ENCODE measurements at places on chromosomes 5 and 9.

DNA sequence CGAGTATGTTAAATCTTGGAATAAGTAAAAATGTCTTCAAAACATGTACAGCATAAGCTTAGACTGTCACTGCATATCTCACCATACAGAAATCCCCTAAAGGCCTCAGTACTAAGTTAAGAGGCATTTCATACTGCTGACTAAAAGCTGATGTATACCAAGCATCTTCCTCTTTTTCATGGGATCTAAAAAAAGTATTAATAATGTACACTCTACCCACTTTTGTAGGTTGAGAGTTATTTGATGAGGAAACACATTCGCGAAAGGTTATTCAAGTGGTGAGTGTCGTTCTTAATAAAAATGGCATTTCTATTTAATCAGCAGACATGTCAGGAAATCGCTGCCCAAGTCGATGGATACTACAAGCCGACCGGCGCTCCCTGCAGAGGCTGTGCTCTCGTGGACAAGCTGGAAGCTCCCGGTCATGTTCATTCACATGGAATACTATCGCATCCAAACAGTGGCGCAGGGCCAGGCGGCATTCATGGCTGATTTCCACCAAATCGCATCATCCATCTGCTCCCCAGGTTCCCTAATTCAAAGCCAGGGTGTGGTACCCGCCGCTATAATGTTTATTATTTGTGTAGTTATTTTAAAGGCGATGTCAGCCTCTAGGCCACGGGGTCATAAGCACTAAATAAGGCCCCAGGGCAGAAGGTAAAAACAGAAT, 724 bp downstream of the SGTB start:
- DNase-seq, result no peak

- no peak for DNase-seq
These were observed 56.7 kb upstream of the EQTN start for GRCh38 chr9:27353474-27354229.

- DNase-seq, result no peak
These were observed 183.3 kb downstream of the MAPKAP1 start for GRCh38 chr9:125523681-125524080.

GRCh38 chr5:92514896-92515295, 1066.1 kb downstream of the NR2F1-AS1 start:
- DNase-seq, result no peak

DNA sequence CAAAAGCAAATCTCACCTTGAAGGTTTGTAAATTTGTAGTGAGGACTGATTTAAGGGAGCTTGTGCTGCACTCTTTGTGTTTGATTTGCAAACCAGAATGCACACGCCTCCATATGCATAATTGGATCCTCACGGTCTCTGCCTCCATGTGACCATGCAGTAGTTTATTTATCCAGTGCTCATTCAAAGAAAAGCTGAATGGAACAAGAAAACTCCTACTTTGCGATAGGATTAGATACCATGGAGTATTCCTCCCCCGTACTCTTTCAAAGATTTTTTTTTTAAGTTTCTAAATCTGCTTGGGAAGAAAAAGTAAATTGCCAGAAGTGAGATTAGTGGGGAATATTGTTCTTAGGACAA, 290.4 kb upstream of the TUT7 start:
- no peak for DNase-seq

DNA sequence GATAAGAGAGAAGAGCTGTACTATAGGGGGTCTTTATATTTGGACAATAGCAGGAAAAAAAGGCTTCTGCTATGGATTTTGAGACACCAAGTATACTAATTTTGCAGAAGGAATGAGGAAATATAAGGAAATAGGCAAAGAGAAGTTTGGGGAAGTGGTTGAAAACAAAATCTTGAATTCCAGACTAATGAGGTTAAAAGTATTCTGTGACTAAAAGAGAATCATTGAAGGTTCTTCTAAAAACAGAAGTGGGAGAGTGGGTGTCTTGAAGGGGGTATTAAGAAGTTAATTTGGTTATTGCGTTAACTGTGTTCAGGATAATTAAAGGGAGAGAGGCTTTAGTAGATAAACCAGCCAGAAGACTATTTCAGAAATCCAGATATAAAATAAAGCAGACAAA, 148.7 kb downstream of the RFK start:
- no peak for DNase-seq

DNA sequence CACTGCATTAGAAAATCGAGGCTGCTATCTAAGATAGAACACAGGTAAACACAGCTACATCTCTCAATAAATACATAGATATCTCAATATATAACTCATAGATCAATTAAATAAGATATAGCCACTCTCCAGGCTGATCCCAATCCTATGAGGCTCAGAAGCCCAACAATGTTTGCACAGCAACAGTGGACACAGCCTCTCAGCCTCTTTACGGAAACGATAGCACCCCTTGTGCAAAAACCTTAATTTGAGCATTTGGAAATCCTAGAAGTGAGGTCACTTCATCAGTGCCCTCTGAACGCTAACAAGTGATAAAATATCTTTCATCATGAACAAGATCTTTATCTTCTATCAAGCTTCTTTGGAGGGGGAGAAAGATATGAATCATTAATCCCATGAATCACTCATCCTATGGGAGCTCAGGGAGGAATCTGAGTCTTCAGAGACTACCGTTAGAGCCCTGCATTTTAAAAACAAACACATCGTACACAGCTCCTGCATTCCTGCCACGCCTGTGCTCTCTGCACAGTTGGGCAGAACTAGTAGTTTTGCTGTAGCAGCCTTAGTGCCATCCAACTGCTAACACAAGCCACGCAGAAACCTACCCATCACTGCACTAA, 71.4 kb downstream of the MED27 start:
- DNase-seq, result no peak

- DNase-seq, result no peak
These were observed 36.7 kb upstream of the FUBP3 start for GRCh38 chr9:130542457-130543228.

- DNase-seq, result no peak
These were observed 2.5 kb downstream of the ENTR1 start for GRCh38 chr9:136407911-136408310.

DNA sequence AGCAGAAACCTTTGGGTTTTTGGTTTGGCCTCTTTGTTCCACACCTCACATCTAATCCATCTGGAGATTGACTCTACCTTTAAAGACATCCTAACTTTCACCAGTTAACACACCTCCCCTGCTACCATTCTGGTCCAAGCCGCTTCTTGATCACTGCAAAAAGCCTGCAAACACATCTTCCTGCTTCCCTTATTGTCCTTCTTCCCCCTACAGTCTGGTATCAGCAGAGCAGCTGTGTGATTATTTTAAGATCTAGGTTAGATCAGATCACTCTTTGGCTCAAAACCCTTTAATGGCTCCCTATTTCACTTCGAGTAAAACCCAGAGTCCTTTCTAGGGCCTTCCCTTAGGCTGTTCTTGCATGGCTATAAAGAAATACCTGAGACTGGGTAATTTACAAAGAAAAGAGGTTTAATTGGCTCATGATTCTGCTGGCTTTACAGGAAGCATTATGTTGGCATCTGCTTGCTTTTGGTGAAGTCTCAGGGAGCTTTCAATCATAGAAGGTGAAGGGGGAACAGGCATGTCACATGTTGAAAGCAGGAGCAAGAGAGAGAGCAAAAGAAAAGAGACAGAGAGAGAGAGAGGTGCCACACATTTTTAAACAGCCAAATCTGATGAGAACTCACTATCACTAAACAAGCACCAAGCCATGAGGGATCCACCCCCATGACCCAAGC, 1.5 kb upstream of the TEX10 start:
- no peak for DNase-seq

GRCh38 chr9:95552814-95553546, 36.2 kb upstream of the PTCH1 start:
- no peak for DNase-seq

DNA sequence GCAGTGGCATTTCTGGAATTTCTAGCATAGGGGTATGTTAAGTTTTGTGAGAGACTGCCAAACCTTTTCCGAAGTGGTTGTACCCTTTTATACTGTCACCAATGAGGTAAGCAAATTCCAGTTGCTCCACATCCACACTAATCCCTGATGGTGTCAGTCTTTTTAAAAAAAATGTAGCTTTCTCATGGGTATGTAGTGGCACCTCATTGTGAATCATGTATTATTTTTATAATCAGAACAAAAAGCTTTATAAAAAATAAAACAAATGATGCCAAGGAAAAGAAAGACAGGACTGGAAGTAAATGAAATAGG, 93.4 kb upstream of the CLINT1 start:
- DNase-seq, result no peak

DNA sequence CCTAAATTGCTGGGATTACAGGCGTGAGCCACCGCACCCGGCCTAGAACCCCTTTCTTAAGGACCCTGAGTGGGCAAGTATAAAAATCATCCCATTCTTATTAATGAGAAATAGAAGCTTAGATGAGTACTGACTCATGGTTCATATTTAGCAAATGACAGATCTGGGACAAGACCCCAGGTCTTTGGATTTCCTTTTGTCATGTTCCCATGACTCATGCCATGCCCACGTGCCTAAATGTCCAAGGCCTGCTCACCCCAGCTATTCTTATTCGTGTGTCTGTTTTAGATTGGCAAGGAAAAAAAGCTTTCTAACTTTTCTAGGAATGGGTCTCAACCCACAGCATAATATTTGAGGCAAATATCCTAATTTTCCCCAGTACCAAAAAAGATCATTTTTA, 57.7 kb upstream of the RPS23 start:
- no peak for DNase-seq

DNA sequence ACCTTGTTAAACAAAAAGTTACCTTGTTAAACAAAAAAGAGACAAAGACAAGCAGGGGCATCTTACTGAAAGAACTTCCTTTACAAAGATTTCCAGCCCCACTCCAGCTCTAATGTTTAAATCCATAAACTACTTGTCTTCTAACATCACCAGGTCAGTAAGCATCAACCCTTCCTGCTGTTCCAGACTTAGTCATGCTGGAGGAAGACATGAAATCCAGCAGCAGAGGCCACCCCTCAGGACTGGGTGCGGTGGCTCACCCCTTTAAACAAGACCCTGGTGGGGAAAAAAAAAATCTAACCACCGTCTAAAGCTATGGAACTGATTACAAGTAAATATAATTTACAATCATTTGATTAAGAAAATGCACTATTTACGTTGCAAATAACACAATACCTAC, 9.1 kb downstream of the PDCL start:
- no peak for DNase-seq

DNA sequence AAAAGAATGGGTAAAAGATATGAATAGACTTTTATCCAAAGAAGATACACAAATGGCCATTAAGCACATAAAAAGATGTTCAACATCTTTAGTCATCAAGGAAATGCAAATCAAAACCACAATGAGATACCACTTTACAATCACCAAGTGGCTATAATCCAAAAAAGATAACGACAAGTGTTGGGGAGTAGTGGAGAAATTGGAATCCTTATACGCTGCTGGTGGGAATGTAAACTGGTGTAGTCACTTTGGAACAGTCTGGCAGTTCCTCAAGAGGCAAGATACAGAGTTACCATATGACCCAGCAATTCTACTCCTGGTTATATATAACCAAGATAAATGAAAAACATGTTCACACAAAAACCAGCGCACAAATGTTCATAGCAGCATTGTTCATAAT, 234.9 kb downstream of the SPATA31D1 start:
- DNase-seq, result no peak

DNA sequence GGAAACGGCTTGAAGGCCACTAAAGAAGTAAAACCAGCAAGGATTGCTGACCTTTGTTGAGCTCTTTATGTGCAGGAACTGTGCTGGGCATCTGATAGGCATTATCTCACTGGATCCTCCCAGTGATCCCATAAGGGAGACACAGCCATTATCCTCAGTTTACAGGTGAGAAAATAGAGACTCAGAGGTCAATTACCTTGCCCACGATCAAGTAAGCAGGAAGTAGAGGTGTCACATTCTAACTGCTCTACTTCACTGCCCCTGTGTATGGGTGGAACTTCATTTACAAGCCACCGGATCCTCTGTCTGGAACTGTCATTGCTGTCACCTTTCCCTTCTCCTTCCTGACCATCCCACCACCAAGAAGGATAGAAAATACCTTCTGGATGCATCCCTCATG, 248.9 kb downstream of the CRB2 start:
- no peak for DNase-seq

GRCh38 chr9:35340046-35340445, 149.9 kb upstream of the RUSC2 start:
- DNase-seq, result no peak

DNA sequence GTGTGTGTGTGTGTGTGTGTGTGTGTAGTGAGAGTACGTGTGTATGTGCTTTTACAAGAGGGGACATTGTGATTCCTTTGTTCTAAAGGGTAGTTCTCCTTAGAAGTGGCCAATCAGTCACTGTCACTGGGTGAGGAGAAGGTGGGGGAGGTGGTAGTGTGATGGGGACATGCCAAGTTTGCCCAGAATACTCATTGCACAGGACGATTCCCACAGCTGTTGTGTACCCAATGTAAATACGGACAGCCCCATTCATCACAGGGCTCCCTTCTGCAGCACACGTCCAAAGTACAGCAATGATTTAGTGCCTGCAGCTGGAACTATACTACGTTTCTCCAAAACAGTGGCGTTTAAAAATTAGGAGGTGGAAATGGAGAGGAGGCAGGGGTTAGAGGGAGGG, 287.8 kb downstream of the TLR4 start:
- no peak for DNase-seq

- peak; percentile 23 for DNase-seq
These were observed 35.7 kb downstream of the EXD3 start for GRCh38 chr9:137387114-137387890.

GRCh38 chr9:93906195-93906880, 48.8 kb downstream of the BARX1 start:
- DNase-seq, result no peak

GRCh38 chr5:178208540-178209227, 4.4 kb downstream of the HNRNPAB start:
- no peak for DNase-seq

DNA sequence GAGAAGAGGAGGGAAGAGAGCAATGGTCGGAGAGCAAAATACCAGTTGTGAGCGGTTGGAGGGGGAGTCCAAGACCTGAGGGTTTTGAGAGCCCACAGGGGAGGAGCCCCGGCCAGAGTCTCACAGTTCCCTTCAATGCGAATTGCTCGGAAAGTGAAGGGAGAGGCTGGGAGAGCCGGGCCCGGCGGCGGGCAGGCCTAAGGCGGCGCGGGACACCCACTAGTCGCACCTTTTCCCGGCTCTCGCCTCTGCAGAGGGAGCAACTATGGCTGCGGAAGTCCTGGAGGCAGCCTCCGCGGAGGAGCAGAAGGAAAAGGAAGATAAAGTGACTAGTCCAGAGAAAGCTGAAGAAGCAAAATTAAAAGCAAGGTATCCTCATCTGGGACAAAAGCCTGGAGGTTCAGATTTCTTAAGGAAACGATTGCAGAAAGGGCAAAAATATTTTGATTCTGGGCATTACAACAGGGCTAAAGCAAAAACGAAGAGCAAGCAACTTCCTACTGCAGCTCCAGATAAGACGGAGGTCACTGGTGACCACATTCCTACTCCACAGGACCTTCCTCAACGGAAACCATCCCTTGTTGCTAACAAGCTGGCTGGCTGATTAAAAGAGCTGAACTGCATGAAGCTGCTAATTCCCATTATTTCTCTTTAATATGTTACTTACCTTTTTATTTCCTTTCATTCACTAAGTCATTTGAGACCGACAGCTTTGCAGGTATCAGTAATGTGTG, 6.5 kb upstream of the BTNL3 start:
- DNase-seq, result no peak
